Activated CD8-positive, alpha-beta memory T cell treated with anti-CD3 and anti-CD28 coated beads, Interleukin-2, amount 10 ng/mL, durations not matched to agents 7 days and 5 days (primary cell): ENCODE measurements at places on chromosomes 5 and 9.
A peak's percentile ranks its signal among the peaks of the same experiment; 100 is the strongest.

- DNase-seq = no peak
Observed at GRCh38 chr9:111375817-111376564, 46.0 kb upstream of the OR2K2 start.

DNA sequence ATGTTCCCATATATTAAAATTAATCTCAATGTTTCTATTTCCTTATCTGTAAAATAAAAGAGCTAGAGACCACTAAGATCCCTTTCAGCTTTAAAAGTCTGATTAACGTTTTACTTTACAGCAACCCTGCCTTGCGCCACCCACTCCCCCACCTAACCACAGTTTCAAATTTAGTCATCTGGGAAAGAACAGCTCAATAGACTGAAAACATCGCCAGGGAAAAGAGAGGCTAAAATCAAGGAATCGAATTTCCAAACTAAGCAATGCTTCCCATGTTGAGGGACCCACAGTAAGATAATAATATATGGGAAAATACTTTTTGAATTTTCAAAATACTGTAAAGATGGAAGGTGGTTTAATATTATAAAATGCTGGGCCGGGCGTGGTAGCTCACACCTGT is 6.6 kb downstream of the SAXO1 start:
- no peak for DNase-seq

DNA sequence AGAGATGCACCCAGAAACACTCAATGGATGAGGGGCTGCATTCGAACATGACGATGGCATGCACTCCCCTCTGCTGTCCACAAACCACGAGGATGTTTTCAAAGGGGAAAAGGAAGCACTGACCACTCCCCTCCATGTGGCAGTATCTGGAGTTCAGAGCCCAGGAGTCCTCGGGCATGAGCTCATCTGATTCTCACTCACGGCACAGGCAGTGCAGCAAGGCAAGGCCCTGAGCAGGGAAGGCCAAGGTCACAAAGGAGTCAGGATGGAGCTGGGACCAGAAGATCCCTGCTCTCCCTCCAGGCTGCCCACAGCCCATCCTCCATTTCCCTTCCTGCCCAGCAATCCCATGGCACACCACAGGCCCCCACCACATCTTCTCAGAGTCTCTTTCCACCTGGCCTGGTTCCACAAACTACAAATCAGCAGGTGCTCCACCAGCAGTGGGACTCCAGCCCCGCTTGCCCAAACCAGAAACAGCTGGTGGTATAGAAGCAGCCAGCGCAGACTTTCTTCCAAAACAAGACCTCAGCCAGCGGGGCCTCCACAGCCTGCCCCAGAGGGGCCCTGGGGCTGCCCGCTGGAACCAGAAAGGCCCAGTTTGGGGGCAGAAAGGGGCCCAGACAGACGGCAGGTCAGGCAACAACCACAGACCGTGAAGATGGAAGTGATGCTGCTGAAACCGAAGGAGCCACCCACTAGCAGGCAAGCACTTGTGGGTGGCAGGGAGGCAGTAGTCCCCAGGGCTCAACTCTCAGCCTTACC is 12.2 kb downstream of the TNIP1 start:
- DNase-seq = peak; percentile 58

DNA sequence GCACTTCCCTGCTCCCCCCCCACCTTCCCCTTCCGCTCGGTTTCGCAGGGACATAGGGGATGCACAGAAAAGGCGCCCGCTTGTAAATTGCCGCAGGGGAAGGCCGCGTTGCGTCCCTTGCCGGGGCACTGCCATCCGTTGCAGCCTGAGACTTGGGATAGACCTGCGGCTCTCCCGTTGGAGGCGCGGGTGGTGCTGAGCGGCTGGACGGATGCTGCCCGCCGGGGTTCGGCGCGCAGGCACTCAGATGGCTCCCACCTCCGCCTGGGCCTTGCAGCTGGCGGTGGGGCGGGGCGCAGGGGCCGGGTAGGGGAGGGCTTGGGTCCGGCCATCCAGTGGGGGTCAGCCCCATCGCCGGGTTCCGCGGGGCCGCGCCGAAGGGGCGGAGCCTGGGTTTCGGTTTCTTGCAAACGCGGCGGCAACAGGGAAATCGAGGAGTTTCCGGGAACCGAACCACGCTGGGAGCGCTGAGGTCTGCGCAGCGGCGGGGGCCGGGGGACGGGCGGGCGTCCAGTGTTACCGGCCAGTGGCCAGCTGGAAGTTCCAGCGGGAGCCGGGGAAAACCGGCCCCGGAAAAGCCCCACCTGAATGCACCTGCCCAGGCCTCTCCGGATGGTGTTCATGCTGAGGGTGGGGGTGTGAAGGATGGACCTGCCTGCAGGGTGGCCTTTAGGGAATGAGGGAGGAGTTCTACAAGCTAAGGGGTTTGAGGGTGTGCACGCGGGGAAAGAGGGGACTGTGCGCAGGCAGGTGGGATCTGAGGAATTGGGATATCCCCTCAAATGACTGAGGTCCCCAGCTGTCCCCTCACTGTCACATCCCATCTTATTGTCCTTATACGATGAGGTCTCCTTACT is 6.3 kb upstream of the IRF1 start:
- DNase-seq = peak; percentile 89

DNA sequence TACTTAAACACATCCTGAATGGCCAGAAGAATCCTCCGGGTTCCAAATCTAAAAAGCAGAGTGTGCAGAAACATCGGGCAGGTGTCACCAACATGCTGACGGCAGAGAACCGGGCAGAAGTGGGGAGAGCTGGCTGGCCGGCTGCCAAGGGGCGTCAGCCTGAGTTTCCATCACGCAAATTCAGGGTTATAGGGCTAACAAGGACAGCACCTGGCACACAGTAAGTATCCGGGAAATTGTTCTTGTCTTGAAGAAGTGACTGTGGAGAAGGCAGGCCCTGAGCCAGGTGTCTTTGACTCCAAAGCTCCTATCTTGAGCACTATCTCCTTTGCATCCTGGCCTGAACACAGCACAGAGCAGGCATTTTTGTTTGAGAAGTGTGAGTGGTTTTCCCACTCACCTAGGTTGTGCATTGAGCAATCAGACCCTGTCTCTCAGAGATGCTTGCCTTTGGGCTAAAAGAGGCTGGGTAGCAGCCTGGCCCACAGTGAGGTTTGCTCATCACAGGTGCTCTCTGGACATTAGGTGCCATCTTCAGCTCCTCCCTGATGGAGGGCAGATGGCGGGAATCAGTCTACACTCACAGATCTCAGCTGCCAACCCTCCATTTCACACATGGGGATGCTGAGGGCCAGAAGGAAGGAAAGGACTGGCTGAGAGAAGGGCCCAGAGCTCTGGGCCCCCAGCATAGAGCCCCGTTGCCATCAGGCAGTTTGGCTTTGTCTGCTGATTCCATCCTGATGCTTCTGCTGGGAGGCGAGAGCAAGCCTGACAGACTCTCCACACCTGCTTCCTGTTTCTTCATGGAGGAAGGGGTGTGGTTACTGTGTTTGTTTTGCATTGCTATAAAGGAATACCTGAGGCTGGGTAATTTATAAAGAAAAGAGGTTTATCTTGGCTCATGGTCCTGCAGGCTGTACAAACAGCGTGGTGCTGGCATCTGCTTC is 52.8 kb downstream of the WHRN start:
- no peak for DNase-seq

DNA sequence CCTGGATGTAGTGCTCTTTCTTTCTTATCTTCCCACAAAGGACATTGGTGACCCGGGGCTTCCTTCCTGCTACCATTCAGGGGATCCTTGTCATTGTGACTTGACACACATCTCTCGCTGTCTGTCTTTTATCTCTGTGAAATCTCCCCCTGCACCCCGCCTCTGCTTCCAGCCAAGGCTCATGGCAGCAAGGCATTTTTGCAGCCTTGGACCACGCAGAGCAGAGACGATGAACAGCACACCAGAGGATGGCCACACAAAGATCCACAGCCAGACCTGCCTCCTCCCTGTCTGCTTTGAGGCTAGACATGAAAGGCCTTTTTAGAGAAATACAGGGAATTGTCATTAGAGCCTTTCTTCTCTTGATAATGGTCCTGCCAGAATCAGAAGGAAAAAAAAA is 549.1 kb downstream of the CDK5RAP2 start:
- no peak for DNase-seq

DNA sequence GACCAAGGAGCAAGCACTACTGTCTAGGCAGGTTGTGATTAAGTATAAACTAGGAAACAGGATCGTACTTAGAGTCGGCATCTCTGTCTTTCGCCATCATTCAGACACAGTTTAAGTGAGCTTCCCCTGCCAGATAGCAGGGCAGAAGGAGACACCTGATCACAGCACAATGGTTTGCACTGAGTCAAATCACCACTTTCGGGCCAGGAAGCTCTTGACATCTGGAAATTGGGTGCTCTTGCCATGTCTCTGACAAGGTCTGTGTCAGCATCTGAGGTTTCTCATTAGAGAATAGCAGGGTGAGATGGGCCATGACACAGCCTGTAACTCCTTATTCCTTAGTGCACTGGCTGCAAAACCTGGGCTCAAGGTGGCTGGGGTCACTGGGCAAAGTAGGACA is 8.3 kb downstream of the ADRB2 start:
- DNase-seq = peak; percentile 66

DNA sequence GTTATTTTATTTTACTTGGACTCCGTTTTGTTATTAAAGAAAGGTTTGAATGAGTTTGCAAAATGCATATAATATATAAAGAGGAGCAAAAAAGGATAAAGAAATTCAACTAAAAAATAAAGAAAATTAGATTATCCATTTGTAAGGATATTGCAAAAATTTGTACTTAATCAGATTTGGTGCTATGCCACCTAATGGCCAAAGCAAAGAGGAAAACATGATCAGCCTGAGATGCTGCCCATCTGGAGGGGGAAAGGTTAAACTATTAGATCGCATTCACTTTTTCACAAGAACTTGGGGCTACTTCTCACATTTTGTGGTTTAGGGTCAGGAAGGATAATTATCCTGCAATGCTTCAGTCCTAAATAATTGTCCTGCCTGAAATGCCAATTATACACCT is 350.6 kb downstream of the MLLT3 start:
- DNase-seq = no peak

- DNase-seq = no peak
Observed at GRCh38 chr9:114178756-114179450, 23.6 kb downstream of the COL27A1 start.

DNA sequence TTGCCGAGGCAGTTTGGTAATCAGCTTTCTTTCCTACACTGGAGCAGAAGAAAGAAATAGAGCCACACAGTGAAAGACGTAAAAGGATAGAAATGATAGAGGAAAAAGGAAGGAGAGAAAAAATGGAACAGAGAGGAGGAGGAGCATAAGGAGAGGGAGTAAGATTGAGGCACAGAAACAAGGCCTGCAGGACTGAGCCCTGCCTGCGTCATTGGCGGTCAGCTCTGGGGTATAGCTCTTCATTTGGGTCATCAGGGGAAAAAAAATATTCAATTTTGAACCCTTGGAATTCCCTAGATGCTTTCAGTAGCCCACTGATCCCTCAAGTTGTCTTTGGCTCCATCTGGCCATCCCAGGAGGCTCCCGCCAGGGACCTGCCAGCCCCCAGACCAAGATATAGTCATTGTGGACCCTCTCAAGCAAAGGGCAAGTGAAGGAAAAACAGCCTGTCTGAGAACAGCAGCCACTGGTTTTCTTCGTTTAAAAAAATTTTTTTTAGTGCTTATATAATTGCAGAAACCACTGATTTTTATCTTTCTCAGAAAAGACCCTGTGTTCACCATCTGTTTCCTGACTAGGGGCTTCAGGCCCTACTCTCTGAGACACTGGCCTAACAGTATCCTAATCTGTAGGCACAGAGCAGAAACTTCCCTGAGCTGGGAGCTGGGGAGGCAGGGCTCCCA is 31.3 kb upstream of the MATR3 start:
- no peak for DNase-seq

DNA sequence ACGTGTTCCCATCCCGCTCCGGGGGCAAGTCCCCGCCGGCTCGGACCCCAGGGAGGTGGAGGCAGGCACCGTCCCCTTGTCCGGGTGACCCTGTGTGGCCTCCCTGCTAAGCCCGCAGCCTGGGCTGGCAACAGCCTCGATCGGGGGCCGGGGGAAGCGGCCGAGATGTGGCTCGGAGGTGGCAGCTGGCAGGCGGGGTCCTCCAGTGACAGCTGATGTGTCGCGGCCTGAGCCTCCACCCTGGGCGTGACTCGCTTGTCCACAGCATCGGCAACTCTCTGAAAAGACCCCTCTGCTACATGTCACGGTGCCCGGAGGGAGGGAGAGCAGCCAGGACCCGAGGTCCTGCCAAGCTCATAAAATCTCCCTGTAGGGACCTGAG is 124.8 kb upstream of the IRX4 start:
- peak; percentile 34 for DNase-seq

DNA sequence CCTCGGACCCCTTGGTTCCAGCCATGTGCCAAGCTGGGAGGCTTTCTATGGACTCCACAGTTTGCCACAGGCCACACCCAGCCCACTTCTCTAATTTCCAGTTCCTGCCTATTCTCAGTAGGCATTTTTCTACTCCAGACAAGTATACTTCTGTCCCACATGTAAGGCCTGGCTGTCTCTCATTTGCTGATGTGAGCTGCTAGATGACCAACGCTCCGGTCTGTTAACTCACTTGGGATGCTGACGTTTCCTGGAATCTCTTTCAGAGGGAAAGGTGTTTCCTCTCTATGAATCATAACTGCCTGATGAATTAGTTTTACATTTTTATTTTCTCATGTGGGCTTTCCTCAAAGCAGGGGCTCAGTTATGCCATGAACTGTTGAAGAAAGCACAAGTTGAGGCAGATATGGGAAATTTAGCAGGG is 36.3 kb downstream of the ERGIC1 start:
- DNase-seq = no peak

DNA sequence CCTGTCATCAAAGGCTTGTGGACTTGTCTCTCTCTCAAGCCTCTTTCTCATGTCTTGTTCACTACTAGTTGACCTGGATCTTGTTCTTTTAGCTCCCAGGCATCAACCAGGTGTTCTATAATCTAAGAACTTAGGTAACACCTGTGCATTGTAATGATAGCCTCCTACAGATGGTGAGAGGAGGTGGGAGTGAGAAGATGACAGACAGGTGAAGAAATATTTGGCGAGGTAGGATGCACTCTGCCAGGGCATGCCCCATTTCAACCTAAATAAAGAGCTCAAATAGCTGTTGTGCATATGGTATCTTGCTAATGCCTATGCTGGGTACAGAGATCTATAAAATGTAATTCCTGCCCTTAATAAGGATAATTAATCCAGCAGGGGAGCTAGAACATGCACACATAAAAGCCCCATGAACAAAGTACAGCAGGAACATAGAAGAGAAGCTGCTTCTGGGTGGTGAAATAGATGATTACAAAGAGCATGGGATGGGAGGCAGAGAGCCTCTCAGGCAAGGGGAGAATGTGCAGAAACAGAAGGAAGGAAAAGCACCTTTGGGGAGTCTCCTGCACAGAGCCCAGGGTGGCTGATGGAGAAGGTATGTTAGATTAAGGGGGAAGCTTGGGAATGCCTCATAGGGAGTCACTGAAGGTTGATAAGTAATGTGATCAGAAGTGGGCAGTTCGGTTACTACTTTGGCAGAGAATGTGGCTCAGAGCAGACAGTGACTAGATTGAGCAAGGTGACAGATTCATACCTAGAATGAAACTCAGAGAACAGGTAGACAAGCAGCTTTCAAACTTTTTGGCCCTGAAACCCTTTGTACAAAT is 28.0 kb upstream of the PLIN2 start:
- DNase-seq = no peak
